ENCODE measurements at places on chromosomes 16 and 17.

GRCh38 chr17:51740531-51740930 is 418.0 kb downstream of the CA10 start:
- DNase-seq = no peak

- peak; percentile 16 for DNase-seq
These were observed 3.7 kb downstream of the HPR start for GRCh38 chr16:72066747-72067146.

- DNase-seq = no peak
These were observed 44.2 kb upstream of the TANC2 start for GRCh38 chr17:62921817-62922216.

DNA sequence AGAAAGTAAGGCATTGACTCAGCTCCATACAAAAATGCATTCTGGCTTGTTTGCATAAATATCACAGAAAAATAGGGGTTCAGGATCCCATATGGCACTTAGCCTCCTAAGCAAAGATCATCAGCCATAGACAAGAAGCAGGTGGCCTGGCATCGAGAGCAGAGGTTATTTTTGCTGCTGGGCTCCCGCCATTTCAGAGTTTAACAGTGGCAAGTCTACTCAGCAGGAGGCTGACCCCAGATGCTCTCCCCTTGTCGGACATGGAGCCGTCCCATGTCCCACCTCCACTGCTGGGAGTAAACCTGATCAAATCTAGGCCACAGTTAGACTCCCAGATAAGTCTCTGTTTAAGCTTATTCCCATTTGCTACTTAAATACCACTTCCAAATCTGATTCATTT is 269.1 kb downstream of the FTO start:
- DNase-seq = no peak

GRCh38 chr17:6526362-6527152 is 29.8 kb downstream of the PITPNM3 start:
- DNase-seq = no peak

DNA sequence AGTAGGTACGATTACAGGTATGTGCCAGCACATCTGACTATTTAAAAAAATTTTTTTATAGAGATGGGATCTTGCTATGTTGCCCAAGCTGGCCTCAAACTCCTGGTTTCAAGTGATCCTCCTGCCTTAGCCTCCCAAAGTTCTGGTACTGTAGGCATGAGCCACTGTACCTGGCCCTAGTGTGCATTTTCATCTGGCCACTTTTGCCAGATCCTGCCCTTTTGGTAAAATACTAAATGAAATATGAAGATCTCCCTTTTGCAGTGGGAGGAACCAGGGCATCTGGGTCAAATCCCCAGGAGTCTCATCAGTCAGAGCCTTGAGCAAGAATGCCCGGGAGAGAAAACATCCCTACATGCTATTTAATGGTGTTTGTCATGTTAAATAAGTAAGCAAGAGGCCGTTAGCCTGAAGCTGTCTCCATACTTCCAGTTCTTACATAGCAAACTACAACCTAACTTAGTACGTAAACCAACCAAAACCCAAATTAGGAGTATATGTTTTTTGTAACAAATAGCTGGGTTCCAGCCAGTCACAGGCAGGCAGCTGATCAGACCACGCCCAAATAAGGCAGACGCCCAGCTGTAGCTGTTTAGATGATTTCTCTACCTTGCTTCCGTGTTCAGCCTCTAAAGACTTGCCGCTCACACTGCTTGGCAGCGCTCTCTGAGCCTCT is 46.5 kb upstream of the CLEC18A start:
- DNase-seq = no peak

DNA sequence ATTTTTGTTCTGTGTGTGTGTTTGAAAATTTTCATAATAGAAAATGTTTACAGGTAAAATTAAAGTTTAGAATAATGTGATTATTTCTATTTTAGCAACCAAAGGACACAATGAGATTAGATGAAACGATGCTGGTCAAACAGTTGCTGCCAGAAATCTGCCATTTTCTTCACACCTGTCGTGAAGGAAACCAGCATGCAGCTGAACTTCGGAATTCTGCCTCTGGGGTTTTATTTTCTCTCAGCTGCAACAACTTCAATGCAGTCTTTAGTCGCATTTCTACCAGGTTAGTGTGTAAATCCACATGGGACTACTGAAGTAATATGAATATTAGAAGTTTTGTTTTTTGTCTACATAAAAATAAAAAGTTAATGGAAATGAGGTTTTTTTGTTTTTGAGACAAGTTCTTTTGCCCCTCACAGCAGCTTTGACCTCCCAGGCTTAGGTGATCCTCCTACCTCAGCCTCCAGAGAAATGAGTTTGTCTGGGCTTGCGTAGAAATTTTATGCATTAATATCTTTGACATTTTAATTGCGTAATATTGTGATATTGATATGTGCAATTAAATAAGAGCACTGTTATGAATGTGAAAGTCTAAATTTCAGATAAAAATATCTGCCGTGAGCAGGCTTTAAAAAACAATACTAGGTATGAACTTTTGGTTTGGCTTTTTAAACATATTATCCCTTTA is 68.5 kb downstream of the NF1 start:
- DNase-seq = no peak

DNA sequence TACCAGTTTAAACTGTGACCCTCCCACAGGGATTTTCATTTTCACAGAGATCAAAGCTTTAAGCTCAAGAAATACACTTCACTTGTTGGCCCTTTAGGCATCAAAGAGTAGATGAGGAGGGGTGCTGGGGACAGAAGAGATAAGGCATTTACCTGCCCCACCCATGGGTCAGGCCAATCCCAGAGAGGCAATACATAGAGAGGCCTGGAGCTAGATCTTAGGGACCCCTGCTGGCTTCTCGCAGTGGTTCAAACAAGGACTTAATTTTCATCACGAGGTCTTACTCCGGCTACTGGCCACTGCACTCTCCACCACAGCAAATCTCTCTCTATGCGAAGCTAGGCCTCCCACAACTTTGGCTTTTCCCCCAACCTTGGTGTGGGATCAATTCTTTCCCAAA is 46.6 kb downstream of the NOG start:
- no peak for DNase-seq

- DNase-seq = no peak
These were observed 80.2 kb downstream of the OR1D5 start for GRCh38 chr17:2983255-2983654.

GRCh38 chr16:31700530-31701388 is 172.8 kb upstream of the ZNF267 start:
- peak; percentile 81 for DNase-seq

GRCh38 chr17:6388416-6388815 is 46.5 kb downstream of the AIPL1 start:
- no peak for DNase-seq

DNA sequence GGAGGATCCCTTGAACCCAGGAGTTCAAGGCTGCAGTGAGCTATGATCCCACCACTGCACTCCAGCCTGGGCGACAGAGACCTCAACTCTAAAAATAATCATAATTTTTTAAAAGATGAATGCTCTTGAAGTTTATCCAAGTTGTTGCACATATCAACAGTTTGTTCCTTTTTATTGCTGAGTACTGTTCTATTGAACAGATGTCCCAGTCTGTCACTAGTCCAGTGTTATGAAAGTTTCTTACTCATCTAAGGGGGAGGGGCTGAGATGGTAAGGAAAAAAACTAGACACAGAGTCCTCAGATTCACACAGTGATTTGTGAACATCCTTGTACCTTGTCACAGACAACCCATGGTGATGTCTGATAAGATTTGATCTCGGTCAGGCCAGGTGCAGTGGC is 3.9 kb downstream of the ACAP1 start:
- no peak for DNase-seq

DNA sequence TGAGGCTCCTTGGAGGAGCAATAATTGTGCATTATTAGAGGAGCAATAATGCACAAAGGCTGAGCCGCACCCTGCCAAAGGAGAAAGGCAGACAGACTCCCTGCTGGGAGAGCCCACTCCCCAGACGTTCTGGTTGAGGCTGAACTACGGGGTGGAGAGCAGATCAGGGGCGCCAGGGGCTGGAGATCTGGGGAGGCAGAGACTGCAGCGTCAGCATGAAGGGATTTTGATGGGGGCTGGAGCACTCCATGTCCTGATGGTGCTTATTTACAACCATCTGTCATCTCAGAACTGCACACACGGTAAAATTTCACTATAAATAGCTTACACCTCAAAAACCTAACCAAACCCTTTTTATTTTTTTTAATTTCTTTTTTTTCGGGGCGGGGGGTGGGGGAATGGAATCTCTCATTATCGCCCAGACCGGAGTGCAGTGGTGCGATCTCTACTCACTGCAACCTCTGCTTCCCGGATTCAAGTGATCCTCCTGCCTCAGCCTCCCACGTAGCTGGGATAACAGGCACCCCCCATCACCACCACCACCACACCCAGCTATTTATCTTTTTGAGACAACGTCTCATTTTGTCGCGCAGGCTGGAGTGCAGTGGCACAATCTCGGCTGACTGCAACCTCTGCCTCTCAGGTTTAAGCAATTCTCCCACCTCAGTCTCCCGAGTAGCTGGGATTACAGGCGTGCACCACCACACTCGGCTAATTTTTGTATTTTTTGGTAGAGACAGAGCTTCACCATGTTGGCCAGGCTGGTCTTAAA is 4.3 kb upstream of the C16orf95 start:
- no peak for DNase-seq

DNA sequence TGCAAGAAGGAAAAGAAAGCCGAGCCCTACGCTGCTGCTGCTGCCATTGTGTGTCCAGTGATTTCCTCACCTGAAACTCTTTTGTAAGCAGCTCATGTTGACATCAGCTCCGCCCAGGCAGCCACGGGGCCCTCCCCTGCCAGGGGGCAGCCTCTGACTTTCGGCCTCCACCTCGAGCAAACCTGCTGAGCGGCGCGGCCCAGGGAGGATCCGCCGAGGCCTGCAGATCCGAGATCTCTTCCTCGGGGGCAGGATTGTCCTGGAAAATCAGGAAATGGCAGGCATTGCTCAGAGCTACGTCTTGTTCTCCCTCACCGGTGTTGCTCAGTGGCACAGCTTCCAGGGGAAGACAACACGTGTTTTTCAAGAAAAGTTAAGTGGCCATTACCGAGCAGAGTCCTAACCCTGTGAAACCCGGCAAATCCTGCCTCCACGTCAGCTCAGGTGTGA is 35.6 kb upstream of the ZNF750 start:
- no peak for DNase-seq

- DNase-seq = no peak
These were observed 33.4 kb upstream of the LONP2 start for GRCh38 chr16:48210747-48211146.

- DNase-seq = no peak
These were observed 1.2 kb downstream of the SRR start for GRCh38 chr17:2304931-2305330.

DNA sequence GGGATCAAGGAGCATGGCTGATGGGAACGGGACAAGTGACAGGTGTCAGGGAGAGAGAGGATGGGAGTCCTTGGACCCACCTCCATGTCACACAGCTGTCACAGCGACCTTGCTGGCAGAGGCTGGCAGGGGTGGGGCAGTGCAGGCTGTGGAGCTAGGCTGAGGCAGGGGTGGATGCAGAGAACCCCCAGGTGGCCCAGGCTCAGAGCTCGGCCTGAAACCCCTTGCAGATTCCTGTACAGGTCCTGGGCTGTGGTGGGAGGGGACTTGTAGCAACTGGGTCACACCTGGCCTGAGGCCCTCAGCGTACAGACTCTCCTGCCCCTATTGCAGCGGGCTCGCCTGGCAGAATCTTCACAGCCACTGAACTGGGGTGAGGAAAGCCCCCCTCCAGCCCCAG is 174.1 kb downstream of the NTN1 start:
- DNase-seq = no peak

- DNase-seq = peak; percentile 79
These were observed 94.5 kb downstream of the PCTP start for GRCh38 chr17:55845385-55845784.

- no peak for DNase-seq
These were observed 484.0 kb upstream of the ERCC4 start for GRCh38 chr16:13435873-13436474.

- DNase-seq = no peak
These were observed 130.9 kb downstream of the ZFHX3 start for GRCh38 chr16:72917051-72917450.

DNA sequence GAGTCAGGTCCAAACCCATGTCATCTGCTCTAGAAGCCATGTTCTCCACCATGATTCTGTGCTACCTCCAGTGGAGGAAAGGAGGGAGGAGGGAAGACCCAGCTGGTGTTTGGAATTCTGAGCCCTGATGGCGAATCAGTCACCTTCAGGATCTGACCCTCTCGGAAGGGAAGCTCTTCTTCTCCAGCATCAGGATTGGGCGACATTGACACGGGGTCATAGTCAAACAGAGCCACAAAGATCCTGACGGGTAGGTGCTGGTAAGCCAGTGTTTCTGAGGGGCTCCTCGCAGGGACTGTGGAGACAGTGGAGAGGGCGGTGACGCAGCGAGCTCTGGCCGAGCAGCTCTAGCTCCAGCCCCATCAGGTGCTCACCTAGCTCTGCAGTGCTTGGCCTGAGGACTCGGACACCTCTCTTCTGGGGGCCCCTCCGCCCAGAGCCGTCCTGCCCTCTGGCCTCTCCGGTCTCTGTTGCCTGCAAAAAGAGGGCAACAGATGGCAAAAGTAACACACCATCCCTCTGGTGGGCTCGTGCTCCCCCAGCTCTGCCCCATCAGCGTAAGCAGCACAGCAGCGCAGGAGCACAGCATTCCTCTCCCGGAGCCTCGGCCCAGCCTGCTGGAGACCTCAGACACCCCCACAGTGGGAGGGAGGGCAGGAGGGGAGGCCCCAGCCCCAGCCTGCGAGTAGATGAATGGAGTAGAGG is 21.0 kb downstream of the TSPOAP1 start:
- DNase-seq = no peak

GRCh38 chr16:85635545-85636140 is 22.5 kb downstream of the GSE1 start:
- DNase-seq = no peak

GRCh38 chr17:20127360-20128035 is 118.3 kb downstream of the SPECC1 start:
- no peak for DNase-seq

GRCh38 chr17:1298606-1299005 is 19.1 kb downstream of the TRARG1 start:
- DNase-seq = no peak

DNA sequence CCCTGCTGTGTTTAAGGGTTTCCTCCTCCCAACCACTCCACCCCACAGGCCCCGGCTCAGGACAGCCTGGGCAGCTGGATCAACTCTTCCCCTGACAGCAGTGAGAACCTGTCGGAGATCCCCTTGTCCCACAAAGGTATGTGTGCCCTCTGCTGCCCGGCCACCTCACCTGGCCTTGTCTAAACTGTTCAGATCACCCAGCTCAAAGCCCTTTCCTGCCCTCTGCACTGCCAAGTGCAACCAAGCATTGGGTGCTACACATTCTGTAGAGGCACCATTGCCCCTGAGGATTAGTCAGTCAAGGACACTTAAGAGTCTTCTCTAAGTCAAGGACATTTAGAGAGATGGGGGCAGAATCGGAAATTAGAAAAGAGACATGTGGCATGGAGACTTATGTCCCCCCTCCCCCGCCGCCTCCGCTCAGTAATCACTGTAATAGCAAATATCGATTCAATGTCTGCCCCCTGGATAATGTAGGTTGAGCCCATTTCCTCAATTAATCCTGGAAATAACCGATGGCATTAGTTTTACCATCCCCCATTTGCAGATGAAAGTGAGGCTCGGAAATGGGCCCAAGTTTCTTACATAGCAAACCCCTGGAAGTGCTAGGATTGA is 8.1 kb downstream of the BTBD17 start:
- no peak for DNase-seq

- DNase-seq = peak; percentile 37
These were observed 291.9 kb upstream of the N4BP1 start for GRCh38 chr16:48901712-48902374.

GRCh38 chr16:85767531-85767930 is 16.6 kb upstream of the C16orf74 start:
- peak; percentile 90 for DNase-seq

- DNase-seq = peak; percentile 70
These were observed 5.9 kb downstream of the LITAFD start for GRCh38 chr16:8887952-8888560.
